Activated CD8-positive, alpha-beta T cell treated with anti-CD3 and anti-CD28 coated beads, Interleukin-2, amount 10 ng/mL, durations not matched to agents 7 days and 5 days (primary cell): ENCODE measurements at places on chromosomes 11 and 22. TPM values are rescaled to one million over a fixed set of nuclear protein-coding genes. Genes with fewer than 3 reads are reported as not detected.

The ADAMTS15 gene
- 0.05 TPM for total RNA-seq

The OR8D1 gene
- total RNA-seq, result not detected

The MRGPRF gene
- total RNA-seq, result not detected

The SEZ6L gene
- not detected for total RNA-seq

The DNAJB7 gene
- not detected for total RNA-seq

The AMOTL1 gene
- total RNA-seq, result 6.6 TPM

The SMCO4 gene
- 17.7 TPM for total RNA-seq

The RASSF7 gene
- 32.2 TPM for total RNA-seq

The TENM4 gene
- not detected for total RNA-seq

The UPK3A gene
- total RNA-seq, result not detected

DNA sequence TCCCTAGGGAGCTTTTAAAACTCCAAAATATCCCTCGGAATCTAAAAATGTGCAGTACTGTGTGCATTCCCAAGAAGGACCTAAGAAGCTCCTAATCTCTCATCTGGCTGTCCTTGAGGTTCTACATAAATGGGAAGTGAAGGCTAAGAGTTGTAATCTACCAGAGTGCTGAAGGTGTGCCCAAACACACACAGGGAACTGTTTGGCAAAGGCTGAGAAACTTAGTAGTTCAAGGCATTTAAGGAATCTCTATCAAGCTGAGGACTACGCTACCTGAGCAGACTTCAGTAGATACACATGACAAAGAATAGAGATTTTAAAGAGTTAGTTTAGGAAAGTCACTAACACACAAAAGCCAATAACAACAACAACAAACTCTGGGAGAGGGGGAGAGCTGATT, 71.1 kb downstream of the TTC28 start:
- H3K4me1 ChIP-seq, result no peaks in the 10 kb centered on the region
- H3K36me3 ChIP-seq, result no peaks in the 10 kb centered on the region
- no peak overlapping the region for H3K4me3 ChIP-seq
- H3K27ac ChIP-seq, result no peak overlapping the region
- DNase-seq, result no peak

GRCh38 chr11:44199816-44200215, 104.3 kb downstream of the EXT2 start:
- no peaks in the 10 kb centered on the region for H3K4me1 ChIP-seq
- peaks cover 15% of the 10 kb centered on the region for H3K36me3 ChIP-seq
- no peak overlapping the region for H3K4me3 ChIP-seq
- H3K27me3 ChIP-seq, result no peaks in the 10 kb centered on the region
- DNase-seq, result no peak

DNA sequence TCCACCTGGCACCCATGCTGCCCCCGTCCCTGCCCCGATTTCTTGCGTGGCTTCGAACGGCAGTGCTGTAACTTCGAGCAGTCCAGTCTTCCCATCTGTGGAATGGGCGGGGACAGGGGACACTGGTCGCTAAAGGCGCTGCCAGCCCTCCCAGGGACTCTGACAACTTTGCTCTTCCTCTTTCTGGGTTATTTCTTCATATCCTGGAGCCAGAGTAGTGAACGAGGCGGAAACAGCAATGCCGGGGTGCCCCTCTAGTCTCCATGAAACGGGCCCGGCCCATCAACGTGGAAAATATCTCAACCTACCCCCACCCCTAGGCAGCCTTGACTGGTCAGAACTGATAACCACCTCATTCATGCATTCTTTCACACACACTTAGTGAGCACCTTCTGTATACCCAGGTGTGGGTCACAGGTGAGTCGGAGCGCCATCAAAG, 42.8 kb downstream of the TRIOBP start:
- peaks cover 14% of the 10 kb centered on the region for H3K4me1 ChIP-seq
- no peak for DNase-seq
- no peak overlapping the region for H3K27ac ChIP-seq

DNA sequence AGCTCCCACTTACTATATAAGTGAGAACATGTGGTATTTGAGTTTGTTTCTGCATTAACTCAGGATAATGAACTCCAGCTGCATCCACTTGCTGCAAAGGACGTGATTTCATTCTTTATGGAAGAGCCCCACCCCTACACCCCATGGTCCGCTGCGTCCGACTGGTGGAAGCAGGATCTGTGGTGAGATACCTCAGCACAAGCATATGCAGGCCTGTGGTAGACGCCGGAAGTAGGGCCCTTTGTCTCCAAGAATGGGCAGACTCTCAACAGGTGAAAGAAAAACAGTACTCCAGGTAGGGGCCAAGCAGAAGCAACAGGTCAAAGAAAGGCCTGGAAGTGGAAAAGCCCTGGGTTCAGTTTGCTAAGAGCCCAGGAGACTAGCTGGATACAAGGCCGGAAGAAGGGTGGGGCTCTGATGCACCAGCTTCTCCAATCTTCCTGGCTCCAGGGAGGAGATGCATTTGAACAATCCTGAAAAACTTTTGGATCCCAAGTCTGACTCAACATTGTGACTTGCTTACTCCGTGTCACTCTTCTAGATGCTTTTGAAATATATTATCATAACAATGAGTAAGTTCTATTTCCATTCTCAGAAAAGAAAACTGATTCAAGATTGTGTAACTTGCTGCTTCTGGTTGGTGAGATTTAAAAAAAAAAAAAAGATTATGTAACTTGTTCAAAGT, 30.4 kb downstream of the NEAT1 start:
- DNase-seq, result no peak
- no peak overlapping the region for H3K4me3 ChIP-seq
- H3K27ac ChIP-seq, result no peak overlapping the region
- no peaks in the 10 kb centered on the region for H3K27me3 ChIP-seq
- peaks cover 28% of the 10 kb centered on the region for H3K4me1 ChIP-seq

DNA sequence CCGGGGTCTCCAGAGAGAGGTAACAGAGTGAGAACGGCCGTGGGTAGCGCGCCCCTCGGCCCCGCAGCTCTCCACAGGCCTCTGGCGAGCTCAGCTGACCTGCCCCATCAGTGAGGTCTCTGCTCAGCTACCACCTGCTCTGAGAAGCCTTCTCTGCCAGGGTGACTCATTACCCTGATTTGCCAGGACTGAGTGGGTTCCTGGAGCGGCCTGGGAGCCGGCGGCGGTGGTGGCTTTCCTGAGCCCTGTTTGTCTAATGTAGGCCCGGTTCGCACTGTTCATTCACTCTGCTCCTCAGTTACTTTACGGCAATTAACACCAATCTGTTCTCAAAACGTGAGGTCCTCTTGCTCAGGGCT, 351.0 kb upstream of the B3GAT1 start:
- H3K4me3 ChIP-seq, result no peak overlapping the region
- no peak overlapping the region for H3K27ac ChIP-seq
- H3K4me1 ChIP-seq, result no peaks in the 10 kb centered on the region
- H3K27me3 ChIP-seq, result peaks cover 2% of the 10 kb centered on the region
- H3K36me3 ChIP-seq, result no peaks in the 10 kb centered on the region

GRCh38 chr11:134124660-134125451, 56.0 kb downstream of the JAM3 start:
- H3K4me1 ChIP-seq, result peaks cover 20% of the 10 kb centered on the region
- H3K27ac ChIP-seq, result no peak overlapping the region
- no peak for DNase-seq
- H3K36me3 ChIP-seq, result peaks cover 4% of the 10 kb centered on the region
- H3K27me3 ChIP-seq, result peaks cover 29% of the 10 kb centered on the region

DNA sequence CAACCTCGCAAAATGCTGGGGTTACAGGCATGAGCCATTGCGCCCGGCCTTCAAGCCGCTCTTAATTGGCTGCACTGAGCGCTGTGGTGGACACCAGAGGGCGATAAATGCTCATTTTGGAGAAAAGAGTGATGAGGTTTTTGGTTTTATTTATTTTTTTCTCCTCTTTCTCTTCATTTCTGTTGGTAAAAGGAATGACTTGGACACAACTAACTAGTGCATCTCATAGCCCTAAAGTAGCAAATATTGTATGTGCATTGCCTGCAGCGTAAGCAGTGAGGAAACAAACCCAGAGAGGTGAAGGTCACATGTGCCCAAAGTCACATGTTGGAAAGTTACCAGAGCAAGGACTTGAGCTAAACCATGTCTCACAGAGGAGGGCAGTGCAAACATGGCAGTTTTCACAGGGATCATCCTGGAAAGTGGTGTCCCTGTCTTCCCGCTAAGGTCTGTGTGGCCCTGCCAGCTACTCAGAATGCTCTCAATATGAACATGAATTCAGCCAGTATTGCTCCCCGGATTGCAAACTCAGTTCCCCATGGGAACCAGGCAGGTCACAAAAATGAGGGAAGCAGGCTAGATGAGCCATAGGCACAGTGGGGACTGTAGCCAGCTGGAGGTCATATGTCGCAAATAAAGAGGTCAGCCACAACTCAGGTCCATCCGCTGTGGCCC, 8.6 kb upstream of the CD82 start:
- H3K4me1 ChIP-seq, result peaks cover 40% of the 10 kb centered on the region
- H3K4me3 ChIP-seq, result no peak overlapping the region
- peaks cover 6% of the 10 kb centered on the region for H3K27me3 ChIP-seq
- peak overlapping the region; percentile 62 for H3K27ac ChIP-seq
- no peaks in the 10 kb centered on the region for H3K36me3 ChIP-seq

- no peak overlapping the region for H3K27ac ChIP-seq
- H3K36me3 ChIP-seq, result no peaks in the 10 kb centered on the region
- DNase-seq, result no peak
These were observed 198.4 kb upstream of the SESN3 start for GRCh38 chr11:95429376-95429907.

DNA sequence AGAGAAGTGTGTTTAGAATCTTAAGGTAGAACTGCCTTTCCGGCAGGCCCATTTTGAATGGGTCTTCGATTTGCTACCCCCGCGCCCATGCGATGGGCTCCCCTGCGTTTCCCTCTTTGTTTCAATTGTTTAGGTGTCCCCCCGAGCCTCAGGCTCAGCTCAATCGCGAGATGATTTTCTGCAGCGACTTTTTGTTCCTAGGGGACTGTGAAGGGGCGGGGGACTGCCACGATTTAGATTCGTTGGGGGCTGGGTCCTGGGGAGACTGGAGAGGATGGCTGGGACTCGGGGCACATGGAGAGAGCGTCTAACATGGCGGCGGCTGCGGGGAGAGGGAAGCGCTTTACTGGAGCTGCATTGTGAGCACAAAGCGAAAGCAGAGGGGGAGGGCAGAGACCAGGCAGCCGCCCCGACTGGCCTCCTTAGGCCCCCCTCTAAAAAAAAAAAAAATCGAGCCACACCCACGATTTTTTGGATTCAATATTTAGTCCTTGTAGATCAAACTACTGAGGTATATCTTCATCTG, 1.7 kb downstream of the CAPRIN1 start:
- peak overlapping the region; percentile 100 for H3K4me3 ChIP-seq
- no peaks in the 10 kb centered on the region for H3K27me3 ChIP-seq
- H3K27ac ChIP-seq, result peak overlapping the region; percentile 99
- peak; percentile 90 for DNase-seq
- peaks cover 29% of the 10 kb centered on the region for H3K36me3 ChIP-seq

DNA sequence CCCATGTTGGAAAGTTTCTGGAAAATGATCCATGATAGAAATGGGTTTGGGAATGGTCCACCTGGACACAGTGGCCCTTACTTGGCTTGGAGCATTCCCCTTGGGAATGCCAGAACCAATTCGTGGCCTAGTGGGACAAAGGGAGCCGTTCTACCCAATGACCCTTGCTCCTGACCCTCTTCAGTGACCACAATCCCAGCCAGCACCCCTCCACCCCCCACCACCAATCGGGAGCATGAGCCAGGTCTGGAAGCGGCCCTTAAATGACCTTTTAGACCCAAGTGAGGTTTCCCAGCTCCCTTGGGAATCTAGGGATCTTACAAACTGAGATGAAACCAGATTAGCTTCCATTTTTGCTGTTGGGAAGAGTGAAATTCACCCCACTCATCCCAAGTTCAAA, 51.3 kb upstream of the CDON start:
- no peak overlapping the region for H3K27ac ChIP-seq
- no peaks in the 10 kb centered on the region for H3K27me3 ChIP-seq
- H3K4me1 ChIP-seq, result no peaks in the 10 kb centered on the region
- no peak overlapping the region for H3K4me3 ChIP-seq
- no peak for DNase-seq
- H3K36me3 ChIP-seq, result no peaks in the 10 kb centered on the region

DNA sequence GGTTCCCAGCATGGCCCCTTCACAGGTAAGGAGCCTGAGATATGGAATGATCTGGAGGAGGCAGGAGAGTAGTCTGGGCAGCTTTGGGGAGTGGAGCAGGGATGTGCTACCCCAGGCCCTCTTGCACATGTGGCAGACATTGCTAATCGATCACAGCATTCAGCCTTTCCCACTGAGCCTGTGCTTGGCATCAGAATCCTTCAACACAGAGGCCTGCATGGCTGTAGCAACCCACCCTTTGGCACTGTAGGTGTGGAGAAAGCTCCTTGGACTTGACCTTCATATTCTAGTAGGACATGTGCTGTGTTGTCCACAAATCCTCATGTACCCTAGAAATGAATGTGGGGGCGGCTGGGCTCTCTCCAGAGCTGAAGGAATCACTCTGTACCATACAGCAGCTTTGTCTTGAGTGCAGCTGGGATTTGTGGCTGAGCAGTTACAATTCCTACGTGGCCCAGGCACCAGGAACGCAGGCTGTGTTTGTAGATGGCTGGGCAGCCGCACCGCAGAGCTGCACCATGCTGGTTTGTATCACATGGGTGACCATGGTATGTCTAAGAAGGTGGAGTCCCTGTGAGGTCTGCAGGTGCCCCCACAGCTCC, 21.8 kb upstream of the PPP6R3 start:
- peaks cover 13% of the 10 kb centered on the region for H3K36me3 ChIP-seq
- H3K4me3 ChIP-seq, result no peak overlapping the region
- H3K27ac ChIP-seq, result peak overlapping the region; percentile 49
- H3K27me3 ChIP-seq, result no peaks in the 10 kb centered on the region
